ENCODE measurements at places on chromosomes 16 and 17.

DNA sequence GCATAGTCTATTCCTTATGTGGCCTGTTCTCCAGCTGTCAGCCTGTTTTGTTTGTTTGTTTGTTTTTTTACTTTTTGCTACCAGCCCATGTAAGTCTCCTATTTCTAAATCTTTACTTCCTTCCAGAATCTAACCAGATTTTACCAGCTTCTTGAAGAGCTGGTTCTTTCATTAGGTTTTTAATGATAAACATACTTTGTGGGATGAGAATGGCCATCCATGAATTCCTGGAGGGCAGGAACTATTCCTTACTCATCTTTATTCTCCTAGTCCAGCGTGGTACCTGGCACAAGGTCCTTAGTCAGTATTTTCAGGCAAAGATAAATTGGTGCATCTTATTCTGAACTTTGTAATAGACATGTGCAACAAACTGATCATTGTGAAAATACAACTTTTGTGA, 17.3 kb downstream of the RSPRY1 start:
- no peak for DNase-seq

DNA sequence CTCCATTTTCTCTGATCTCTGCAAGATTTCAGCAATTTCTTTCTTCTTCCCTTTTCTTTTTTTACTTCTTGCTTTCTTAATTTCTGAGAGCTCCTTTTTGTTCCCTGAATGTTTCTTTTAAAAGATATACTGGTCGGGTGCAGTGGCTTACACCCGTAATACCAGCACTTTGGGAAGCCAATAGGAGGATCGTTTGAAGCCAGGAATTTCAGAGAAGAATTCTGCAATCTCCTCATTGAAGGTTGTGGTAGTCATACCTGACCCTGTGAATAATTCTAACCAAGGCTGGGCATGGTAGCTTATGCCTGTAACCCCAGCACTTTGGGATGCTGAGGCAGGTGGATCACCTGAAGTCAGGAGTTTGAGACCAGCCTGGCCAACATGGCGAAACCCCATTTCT, 15.6 kb upstream of the ABCC1 start:
- DNase-seq, result no peak

GRCh38 chr17:50053654-50053960, 2.3 kb upstream of the ITGA3 start:
- no peak for DNase-seq

GRCh38 chr16:26550111-26550610, 516.6 kb upstream of the C16orf82 start:
- DNase-seq, result no peak

- no peak for DNase-seq
Observed at GRCh38 chr16:87317750-87318644, 805 bp upstream of the C16orf95 start.

DNA sequence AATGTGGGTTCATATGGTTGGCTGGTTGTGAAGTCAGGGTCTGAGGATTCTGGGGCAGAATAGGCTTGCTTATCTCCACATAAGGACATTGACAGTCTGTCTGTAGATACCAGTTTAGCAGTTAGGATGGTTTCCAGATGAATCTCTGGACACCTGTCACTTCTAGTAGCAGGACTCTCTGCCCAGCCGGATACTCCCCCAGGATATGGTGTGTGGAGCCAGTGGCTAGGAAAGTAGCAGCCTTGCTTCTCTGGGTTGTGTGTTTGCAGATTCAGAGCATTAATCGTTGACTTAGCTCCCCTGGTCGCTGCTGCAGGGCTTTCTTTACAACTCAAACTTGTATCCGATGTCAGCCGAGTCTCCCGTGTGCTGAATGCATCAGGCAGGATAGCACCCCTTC, 45.2 kb downstream of the CLEC16A start:
- no peak for DNase-seq

GRCh38 chr16:84548508-84548907, 44.0 kb upstream of the MEAK7 start:
- DNase-seq, result no peak

DNA sequence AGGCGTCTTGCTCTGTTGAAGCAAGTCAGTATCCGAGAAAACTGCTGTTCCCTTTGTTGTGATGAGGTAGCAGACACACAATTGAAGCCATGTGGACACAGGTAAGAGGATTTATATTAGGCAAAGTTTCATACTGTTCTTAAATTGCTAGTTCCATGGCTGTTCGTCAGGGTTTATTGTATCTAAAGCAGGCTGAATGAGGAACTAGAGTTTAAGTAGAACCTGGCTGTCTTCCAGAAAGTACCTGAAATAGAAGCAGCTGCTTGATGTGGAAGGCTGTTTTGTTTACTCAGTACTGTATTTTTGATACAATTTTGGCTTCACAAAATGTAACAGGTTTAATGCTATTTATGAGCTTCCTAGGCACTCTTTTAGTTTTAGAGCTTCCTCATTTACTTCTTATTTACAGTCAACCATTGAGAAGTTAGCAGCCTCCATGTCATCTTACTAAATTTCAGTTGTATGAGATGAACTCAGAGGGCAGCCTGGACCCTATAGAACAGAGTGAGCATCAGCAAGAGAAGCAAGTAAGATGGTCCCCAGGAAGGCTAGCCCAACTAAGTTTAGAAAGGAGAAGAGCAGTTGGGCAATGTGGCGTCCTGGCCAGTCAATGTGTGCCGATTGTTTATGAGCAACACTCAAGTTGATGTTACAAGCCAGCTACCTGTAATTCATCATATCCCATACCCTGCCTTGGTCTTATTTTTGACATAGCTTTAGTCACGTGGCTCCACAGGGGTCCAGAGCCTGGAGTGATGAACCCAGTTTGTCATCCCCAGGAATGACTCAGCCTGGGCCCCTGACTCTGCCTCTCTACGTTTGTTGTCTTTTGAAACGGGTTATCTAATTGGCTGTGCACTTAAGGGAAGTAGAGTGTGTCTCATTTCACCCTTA, 9.7 kb upstream of the ARL2BP start:
- no peak for DNase-seq

- no peak for DNase-seq
Observed at GRCh38 chr17:55056526-55056925, 88.0 kb downstream of the STXBP4 start.

- no peak for DNase-seq
Observed at GRCh38 chr16:78842950-78843349, 743.5 kb downstream of the WWOX start.

DNA sequence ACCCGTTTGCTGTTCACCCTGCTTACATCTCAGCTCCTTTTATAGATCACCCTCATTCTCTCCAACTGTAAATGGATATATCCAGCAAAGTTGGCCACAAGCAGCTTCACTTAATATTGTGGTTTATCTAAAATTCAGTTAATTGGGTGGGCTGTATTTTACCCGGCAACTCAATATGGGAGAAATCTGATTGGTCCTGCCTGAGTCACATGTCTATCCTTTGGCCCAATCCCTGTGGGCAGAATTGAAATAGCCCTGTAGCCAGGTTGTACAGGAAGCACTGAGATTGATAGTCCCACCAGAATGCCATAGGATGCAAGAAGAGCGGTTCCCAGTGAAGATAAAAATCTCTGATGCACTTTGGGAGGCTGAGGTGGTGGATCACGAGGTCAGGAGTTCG, 73.2 kb downstream of the AIPL1 start:
- DNase-seq, result no peak

DNA sequence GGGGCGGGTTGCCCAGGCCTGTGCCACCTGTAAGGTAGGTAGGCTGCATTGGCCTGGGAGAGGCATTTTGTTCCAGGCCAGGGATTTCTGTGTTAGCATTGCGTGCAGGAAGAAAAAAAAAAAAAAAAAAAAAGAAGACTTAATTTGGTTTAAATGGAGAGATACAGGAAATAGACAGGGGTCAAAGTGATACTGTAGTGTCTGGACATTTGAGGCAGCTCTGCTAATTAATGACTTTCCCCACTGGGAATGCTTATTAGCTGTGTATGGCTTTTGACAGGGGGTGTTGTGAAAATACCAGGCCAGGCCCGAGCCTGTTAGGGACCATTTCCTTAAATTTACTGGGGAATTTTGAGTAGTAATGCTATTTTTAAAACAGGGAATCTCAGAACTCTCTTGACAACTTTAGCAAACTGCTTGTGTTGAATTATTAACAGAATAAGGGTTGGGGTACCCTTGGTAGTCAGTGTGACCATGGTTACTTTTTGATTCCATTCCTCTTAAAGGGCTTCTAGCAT, 1.0 kb downstream of the MAP2K4 start:
- no peak for DNase-seq

- no peak for DNase-seq
Observed at GRCh38 chr16:11976850-11977375, 379 bp downstream of the SNX29 start.

DNA sequence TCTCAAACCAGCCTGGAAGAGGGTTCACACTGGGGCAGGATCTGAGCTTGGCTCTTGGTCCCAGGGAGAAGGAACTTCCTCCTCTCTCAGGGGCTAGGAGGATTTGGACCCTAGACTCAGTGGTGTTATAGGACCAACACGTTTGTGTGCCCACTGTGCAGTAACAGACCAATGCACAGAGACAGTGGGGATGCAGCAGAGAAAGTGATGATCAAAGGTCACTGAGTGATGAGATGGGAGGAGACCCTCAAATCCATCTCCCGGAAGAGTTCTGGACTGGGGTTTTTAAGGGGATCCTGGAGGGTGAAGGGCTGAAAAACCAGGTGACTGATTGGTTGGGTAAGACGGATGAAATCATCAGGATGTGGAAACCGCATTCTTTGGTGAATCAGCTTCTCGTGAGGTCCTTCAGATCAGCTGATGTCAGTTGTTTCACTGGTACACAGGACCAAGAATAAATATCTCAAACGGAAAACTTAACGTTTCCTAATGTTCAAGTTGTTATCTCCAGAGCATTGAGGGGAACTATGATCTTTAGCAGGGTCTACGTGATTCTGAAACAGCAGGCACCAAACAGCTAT, 3.3 kb upstream of the VAC14 start:
- no peak for DNase-seq

- peak; percentile 98 for DNase-seq
Observed at GRCh38 chr17:2814481-2815341, 18.5 kb downstream of the RAP1GAP2 start.

- DNase-seq, result no peak
Observed at GRCh38 chr16:20897253-20897897, 2.8 kb downstream of the DCUN1D3 start.

DNA sequence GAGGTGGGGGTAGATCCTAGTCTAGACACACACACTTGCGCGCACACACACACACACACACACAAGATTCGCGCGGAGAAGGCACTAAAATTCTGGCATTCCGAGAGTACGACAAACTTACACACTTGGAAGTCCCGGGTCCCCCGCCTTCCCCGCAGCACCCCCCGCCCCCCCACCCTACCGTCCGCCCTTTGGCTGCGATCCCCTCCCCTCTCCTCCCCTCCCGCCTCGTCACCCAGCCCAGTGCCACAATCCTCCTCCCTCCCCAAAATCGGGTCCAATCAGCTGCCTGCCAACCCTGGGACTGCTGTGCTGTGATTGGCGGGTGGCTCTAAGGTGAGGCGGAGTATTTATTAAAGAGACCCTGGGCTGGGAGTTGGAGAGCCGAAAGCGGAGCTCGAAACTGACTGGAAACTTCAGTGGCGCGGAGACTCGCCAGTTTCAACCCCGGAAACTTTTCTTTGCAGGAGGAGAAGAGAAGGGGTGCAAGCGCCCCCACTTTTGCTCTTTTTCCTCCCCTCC, at the start of gene SOX9:
TSS of gene SOX9 (plus strand) at position 379 of the 522 bp plus-strand sequence. CDS start 372 bp downstream, outside the sequence.
- no peak for DNase-seq

DNA sequence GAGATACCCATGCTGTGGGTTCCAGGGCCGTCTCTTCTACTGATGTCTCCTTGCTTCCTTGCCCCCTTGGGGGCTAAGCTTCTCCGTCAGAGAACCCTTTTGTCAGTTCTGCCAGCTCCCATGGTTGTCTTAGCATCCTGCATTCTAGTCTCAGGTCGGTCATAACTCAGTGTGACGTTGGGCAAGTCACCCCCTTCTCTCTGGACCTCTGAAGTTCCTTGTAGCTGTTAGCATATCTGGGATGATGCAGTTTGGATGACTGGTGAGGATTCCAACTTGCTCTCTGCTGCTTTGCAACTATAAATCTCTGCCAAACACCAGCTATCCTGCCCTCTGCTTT, 8.9 kb upstream of the MYL4 start:
- DNase-seq, result no peak

DNA sequence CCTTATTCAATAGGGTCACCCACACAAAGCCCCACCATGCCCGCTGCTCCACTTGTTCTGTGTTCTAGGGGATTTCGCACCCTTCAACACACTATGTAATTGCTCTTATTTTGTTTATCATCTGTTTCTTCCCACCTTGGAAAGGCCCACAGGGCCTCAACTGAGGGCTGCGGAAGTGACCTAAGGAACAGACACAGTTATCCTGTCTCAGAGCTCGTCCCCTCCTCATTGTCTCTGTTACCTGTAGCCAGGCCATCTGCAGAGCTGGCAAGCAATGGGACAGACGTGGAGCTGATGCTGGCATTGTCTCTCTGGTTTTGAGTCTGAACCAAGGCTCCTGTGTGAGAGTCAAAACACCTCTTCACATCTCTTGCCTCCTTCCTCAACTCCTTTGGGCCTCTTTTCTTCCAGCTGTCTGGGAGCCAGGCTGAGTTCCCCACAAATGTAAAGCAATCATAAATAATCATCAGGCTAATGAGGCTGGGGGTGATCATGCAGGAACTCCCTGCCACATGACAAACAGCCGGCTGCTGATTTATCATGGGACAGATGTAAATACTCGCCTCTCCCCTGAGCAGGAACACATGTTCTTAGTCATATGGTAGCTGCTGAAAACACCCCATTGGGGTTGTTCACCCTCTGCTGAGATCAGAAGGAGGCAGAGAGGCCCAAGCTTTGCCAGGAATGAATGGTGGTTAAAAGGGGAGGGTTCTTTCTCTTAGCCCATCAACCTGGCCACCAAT, 71.9 kb downstream of the AXIN2 start:
- no peak for DNase-seq

- DNase-seq, result no peak
Observed at GRCh38 chr17:31841850-31842194, 17.2 kb downstream of the COPRS start.

GRCh38 chr17:51144266-51145022, 8.9 kb upstream of the NME1 start:
- no peak for DNase-seq

GRCh38 chr17:9468937-9469336, 106.7 kb downstream of the STX8 start:
- no peak for DNase-seq

DNA sequence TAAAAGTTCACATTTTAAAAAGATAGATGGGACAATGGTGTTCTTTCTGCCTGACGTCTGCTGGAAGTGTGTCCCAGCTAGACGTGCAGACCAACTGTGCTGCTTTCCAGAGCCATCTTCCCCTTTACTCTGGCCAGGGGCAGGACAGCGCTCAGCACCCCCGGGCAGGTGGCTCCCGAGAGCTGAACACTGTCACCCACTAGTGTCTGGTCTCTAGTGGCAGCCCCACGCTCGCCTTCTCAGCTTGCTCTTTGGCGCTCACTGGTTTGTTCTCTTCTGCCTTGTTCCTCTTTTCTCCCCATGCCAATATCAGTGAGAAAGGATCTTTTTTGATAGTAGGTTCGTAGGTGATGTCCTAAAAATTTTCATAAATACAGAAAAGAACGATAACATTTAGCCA, 25.7 kb downstream of the ZC3H18 start:
- no peak for DNase-seq

- DNase-seq, result peak; percentile 58
Observed at GRCh38 chr17:10699856-10700255, 2.5 kb downstream of the ADPRM start.

All from central memory CD4-positive, alpha-beta T cell (primary cell).